ENCODE measurements at places on chromosomes 2 and 18. TPM values are rescaled to one million over a fixed set of nuclear protein-coding genes. Genes with fewer than 3 reads are reported as not detected.

Gene IL1RN
- 2.1 TPM for total RNA-seq

DNA sequence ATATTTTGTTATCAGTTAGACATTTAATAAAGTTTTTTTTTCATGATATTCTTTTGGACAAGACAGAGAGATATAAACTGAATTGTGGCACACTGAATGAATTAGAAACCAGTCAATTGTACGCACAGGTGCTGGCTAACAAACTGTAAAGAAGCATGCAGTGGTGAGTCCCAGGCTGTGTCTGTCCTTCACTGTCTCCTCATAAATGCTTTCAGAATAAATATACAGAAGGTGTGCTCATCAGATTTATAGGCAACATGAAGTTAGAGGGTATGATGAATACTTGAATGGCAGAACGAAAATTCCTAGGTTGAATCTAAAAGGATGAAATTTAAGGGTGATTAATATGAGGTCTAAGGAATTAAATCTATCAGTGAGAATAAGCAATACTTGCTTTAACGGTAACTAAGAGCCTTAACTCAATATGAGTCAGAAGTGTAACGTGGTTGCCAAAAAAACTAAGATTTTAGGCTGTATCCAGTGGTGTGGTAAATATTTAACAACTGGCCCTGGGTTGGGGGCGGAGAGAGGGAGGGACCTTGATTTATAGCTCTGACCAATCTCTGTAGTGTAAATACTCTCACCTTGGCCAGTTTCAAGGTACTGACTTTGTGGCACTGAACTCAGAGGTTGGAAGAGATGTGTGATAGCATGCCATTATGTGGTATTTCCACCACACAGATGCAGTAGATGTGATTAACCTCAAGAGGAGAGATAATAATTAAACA, 41.9 kb upstream of the AAK1 start:
- DNase-seq = peak; percentile 25

Gene CAVIN2
- total RNA-seq = not detected

- no peak for DNase-seq
These were observed 30.4 kb downstream of the IL18R1 start for GRCh38 chr2:102386004-102386403.

Gene NRP2
- total RNA-seq = 3.0 TPM

- no peak for DNase-seq
These were observed 1073.4 kb upstream of the ZEB2 start for GRCh38 chr2:145593280-145593679.

Gene OTOS
- total RNA-seq = not detected
